ENCODE measurements at places on chromosomes 6 and 20. TPM values are rescaled to one million over a fixed set of nuclear protein-coding genes. Genes with fewer than 3 reads are reported as not detected.

DSP gene
- total RNA-seq, result 0.25 TPM

BMP2 gene
- total RNA-seq, result not detected

DNA sequence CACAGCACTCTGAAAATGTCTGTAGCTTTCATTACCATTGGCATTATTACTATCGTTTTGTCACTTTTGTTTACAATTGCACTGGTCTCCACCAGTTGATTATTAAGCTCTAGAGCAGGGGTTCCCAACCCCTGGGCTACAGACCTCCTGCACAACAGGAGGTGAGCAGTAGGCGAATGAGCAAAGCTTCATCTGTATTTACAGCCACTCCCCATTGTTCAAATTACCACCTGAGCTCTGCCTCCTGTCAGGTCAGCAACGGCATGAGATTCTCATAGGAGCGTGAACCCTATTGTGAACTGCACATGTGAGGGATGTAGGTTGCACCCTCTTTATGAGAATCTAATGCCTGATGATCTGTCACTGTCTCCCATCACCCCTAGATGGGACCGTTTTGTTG, 126.4 kb downstream of the ATXN1 start:
- DNase-seq, result no peak

- DNase-seq, result no peak
These were observed 119.1 kb upstream of the CD93 start for GRCh38 chr20:23205211-23205610.

GRCh38 chr6:88008831-88009231, 38.8 kb upstream of the SPACA1 start:
- no peak for DNase-seq

DNA sequence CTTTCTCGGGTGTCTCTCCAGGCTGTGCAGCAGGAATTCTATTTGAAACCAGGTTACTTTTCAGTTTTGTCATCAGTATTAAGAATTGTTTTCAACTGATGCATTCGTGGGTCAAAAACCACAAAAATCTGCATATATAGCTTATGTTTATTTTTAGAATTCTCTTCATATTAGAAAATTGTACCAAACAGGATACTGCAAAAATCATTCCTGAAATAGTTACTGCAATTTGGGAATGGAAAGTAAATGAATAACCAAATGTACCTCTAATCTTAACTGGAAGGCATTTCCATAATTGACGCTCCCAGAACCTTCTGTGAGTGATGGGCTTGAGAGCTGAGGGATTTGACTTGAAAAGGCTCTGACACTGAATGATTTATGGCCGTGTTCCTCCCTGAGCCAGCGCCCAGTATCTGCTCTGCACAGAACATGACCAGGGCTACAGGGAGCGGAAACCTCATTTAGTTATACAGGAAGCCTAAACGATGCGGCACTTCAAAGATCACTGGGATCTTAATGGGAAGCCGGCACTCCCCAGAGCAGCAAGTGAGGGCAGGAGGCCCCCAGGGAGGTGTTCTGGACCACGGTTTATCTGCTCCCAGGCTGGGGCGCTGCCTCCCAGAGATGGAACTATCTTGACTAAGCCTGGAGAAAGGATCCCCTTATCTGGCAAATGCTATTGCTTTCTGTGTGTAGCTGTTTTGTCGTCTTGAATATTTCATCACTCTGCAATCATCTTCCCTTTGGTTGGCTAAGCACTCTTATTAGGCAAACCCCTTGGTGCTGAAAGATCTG, 446.0 kb downstream of the QKI start:
- DNase-seq, result no peak

GRCh38 chr6:127514773-127515227, 4.3 kb downstream of the MTCL3 start:
- DNase-seq, result peak; percentile 71

Data from activated CD8-positive, alpha-beta T cell treated with anti-CD3 and anti-CD28 coated beads for 36 hours (primary cell).